ENCODE measurements at places on chromosomes 7 and 10.

DNA sequence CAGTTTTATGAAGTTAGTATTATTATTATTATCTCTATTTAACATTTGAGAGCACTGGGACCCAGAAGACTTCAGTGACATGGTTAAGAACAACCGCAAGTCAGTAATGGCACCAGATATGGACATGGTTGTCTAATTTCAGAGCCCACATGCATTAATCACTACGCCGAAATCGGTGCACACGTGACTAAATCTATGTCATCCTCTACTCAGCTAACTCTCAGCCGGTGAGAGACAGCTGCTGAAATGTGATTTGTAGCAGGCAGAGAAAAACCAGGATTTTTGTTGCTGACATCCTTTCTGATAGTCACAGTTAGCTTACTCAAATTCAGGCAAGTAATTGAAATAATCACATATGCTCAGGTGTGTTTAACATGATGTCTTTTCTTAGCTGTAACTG is 127.7 kb downstream of the SPAG6 start:
- DNase-seq = no peak

GRCh38 chr7:30804078-30804661 is 33.0 kb downstream of the MINDY4 start:
- DNase-seq = no peak

GRCh38 chr10:70838270-70838805 is 22.6 kb downstream of the SGPL1 start:
- DNase-seq = no peak

GRCh38 chr10:16520900-16521299 is 779 bp downstream of the C1QL3 start:
- DNase-seq = no peak

DNA sequence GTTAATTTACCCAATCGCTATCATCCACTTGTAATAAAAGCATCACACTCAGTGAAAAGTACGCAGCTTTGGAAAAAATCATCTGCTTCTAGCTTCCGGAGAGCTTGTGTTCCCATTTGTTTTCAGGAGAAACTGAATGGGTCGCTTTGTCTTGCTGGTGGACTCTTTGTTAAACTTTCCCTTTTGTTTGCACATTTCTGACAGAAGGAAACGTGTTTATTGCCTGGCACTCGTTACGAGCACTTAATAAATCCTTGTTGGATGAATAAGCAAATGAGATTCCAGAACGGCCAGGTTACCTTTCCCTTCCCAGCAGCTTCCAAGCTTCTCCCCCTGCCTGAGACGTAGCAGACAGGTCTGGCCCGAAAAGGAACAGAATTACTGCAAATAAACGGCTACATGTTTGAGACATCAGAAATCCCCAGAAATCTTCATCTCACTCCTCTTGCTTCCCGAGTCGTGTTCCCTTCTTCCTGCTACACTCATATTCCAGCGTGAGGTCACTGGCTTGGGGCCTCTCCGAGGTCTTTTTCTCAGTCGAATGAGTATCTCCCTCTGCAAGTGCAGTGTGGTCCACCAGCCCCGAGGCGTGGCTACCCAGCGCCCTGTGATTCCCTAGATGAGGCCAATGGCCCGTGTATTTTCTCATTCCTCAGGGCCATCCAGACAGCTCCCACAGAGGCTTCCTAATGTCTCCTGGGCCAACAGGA is 167.2 kb downstream of the FRMD4A start:
- no peak for DNase-seq

DNA sequence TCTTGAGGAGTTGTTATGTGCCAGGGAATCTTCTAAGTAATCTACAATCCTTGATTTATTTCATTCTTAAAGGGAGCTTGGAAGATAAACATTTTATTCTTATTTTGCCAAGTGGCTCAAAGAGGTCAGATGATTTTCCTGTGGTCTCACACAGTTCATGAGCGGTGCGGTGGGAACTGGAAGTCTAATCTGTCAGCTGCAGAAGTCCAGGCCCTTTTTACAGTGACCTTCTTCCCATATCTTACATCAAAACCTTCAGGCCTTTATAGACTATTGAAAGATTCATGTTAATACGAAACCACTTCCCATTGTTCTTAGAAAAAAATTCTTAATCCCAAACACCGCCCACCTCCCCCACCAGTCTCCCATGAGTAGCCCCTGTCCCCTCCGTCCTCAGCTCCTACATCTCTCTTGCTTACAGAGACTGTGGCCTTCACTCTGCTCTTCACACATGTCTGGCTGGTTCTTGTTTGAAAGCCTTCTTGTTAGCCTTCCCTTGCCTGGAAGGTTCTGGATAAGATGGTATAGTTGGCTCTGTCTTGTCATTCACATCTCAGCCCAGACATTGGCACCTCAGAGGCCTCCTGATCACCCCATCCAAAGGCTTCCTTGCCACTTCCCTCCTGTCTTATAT is 61.5 kb downstream of the ITGA8 start:
- no peak for DNase-seq

GRCh38 chr7:135789956-135790355 is 41.3 kb upstream of the FAM180A start:
- no peak for DNase-seq

DNA sequence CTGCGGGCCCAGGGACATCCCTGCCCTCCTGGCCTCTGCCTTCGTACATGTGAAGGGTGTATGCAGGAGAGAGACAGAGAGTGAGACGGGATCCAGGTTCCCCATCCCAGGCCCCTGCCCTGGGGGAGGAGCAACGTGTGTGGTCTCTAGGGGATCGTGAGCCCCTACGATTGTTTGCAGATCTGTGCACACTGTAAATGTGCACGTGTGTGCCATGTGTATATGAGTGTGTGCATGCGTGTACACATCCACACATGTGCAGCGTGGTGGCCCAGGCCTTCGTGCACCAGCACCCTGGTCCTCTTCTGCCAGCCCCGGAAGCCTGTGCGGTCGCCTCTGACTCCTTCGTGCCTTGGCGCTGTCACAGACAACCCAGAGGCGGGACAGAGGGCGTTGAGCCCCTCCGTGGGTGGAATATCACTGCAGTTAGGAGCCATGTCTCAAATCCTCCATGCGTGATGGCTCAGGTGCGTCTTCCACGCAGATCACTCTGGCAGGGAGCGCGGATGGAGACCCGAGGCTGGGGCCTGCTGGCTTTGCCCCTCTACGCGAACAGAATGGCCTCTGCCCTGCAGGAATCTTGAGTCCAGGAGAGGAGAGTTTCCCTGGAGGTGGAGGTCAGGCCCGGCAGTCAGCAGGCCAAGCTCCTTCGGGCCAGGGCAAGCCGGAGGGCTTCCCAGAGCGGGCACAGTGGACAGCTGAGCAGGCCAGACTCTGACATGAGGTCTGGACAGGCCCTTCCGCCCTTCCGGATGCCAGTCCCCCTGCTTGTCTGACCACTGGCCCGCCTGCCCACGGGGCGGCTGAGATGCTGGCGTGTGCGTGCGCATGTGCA is 97.5 kb downstream of the UNCX start:
- DNase-seq = no peak

DNA sequence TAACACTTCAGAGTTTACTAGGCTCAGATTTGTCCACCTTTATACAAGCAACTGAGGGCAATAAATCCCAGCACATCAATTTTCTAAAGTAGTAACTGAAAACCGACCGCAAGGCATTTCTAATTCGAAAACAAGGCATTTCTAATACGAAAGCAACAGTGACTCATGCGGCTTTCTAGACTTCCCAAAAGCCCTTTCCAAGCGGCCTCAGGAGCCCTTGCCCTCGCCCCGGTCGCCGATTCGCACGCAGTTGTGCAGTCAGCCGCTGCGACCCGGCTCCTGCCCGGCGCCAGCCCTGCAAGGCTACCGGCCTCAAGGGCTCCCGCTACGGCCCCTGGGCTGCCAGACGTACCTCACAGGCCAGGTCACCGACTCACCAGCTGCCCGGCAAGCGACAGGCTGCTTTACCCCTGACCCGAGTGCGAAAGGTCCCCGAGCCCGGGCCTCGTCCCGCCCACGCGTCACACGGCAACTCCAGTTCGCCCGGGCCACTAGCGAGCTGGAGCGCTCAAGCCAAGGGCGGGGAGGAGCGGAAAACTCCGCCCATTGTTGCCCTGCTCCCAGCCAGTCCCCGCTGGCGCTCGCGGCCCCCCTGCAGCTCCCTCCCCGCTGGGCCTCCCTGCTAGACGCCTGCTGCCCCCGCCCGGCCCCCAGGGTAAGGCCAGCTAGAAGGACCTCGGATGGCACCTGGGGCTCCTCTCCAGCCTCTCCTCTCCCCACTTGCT is 7.3 kb downstream of the NCOA4 start:
- peak; percentile 69 for DNase-seq

- peak; percentile 86 for DNase-seq
These were observed 64.8 kb downstream of the THSD7A start for GRCh38 chr7:11767148-11767547.

GRCh38 chr10:28730031-28730778 is 52.9 kb downstream of the BAMBI start:
- DNase-seq = no peak

DNA sequence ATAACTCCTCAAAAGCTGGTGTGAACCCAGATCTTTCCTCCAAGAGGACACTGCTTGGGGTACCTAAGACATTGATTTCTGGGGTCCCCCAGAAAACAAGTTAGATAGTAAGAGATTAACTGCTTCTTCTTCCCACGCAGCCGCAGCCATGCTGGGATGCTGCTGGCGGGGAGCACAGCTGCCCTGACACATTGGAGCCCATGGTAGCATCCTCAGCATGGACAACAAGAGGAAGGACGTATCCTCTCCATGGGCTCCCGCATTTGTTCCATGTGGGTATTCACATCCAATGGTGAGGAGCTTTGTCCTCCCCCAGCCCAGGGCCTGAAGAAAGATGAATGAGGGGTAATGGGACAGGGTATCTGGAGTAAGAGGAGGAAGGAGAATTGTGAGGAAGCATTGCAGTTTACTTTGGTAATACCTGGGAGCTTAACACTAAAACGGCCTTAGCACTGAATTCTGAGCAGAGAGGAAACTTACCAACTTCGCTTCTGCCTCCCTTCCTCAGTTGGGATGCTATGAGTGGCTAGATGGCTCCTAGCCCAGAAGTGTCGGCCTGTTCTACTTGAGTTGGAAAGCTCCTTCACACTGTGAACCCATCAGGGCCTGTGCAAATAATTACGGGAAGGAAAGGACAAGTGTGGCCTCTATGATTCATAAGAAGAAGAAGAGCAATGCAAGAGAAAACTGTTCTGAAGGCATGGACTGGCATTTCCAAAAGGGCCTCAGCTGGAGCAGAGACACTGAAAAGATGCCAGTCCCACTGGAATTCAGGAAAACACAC is 43.9 kb downstream of the C10orf120 start:
- no peak for DNase-seq

GRCh38 chr10:76127984-76128589 is 696.7 kb downstream of the LRMDA start:
- DNase-seq = no peak
